ENCODE measurements at places on chromosomes 2 and 18. TPM values are rescaled to one million over a fixed set of nuclear protein-coding genes. Genes with fewer than 3 reads are reported as not detected.

DNA sequence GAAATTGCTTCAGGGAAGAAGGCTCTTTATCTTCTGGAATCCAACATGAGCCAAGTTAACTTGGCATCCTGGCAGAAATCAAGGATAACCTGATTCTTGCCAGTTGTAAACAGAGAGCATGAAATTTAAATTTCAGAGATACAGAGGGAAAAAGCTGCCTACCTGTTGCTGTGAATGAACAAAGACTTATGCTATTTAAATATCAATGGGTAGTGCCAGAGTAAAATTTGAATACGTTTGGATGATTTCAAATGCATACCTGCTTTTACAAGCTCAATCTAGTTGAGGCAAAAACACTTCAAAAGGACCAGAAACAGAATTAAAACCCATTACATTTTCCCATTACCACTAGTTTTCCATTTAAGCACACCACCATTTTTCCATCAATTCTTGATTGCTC is 60.9 kb downstream of the CHST9 start:
- no peak for DNase-seq

- DNase-seq = no peak
Measured at GRCh38 chr2:96239745-96240264, 26.0 kb downstream of the TMEM127 start.

Gene IL1A
- 0.99 TPM for total RNA-seq

- DNase-seq = peak; percentile 48
Measured at GRCh38 chr2:99420751-99421299, 69.0 kb downstream of the REV1 start.

Gene UCN
- total RNA-seq = not detected

Gene CYP1B1
- total RNA-seq = not detected

- no peak for DNase-seq
Measured at GRCh38 chr2:85160966-85161960, 28.1 kb downstream of the TCF7L1 start.

DNA sequence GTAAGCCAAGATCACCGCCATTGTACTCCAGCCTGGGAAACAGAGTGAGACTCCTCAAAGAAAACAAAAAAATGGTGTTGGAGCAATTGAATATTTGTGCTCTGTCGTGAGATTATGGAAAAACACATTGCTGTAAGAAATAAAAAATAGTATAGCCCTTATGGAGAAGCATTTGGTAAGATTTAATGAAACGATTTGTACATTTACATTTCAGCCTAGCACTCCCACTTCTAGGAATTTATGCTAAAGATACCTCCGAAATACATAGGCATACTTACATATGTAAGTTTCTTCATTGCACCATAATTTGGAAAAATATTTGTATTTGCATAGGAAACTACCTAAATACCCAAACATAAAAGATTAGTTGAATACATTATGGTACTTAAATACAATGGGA is 8.7 kb upstream of the DTNB start:
- DNase-seq = no peak

GRCh38 chr18:6249170-6249569 is 165.5 kb downstream of the L3MBTL4 start:
- DNase-seq = no peak

Gene GKN2
- total RNA-seq = not detected

DNA sequence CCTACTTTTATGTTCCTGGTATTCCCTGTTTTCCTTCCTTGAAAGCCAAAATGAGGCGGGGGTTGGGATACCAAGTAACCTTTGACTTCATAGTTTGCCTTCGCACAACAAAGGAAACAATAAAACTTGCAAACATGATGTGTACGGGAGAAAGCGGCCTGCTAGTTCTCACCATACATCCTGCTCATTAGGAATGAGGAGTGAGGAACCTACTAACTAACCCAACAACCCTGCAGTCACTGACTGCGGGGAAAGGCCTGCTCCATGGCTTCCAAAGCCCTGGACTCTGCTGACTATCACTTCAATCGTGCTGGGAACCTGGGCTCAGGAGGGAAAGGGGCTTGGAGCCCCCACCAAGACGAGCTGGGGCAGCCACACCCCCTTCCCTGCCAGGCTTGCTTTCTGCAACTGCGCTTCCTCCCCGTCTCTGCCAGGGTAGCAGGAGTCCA is 24.2 kb downstream of the RPL31 start:
- peak; percentile 56 for DNase-seq

Gene INPP4A
- 25.7 TPM for total RNA-seq

GRCh38 chr2:120508567-120509041 is 162.7 kb downstream of the INHBB start:
- DNase-seq = peak; percentile 97

Gene SIX3
- not detected for total RNA-seq

GRCh38 chr18:10133516-10133915 is 219.7 kb downstream of the VAPA start:
- DNase-seq = no peak

Gene OTX1
- not detected for total RNA-seq

Gene ANKRD53
- 2.2 TPM for total RNA-seq

Gene MC5R
- not detected for total RNA-seq

DNA sequence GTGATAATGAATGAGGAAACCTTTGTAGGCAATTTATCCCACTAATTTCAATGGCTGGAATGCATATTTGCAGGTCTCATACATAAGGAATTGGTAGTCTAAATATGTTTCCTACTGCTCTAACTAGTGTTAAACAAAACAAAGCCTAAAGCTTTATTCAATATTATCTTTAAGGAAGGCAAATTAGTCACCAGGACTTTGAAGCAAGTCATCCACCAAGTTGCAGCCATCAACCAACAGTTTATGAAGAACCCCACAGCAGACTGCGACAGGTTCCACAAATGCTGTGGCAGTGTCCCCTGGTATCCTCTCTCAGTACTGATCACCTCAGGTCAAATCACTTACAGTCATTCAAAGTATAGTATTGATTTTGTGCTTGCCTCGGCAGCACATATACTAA is 181.5 kb upstream of the ZFP36L2 start:
- no peak for DNase-seq

Gene AQP12B
- not detected for total RNA-seq

- no peak for DNase-seq
Measured at GRCh38 chr2:129248198-129248597, 731.3 kb upstream of the RAB6C start.

- no peak for DNase-seq
Measured at GRCh38 chr2:192087398-192087958, 107.3 kb downstream of the TMEFF2 start.

Gene FAM110C
- total RNA-seq = not detected

DNA sequence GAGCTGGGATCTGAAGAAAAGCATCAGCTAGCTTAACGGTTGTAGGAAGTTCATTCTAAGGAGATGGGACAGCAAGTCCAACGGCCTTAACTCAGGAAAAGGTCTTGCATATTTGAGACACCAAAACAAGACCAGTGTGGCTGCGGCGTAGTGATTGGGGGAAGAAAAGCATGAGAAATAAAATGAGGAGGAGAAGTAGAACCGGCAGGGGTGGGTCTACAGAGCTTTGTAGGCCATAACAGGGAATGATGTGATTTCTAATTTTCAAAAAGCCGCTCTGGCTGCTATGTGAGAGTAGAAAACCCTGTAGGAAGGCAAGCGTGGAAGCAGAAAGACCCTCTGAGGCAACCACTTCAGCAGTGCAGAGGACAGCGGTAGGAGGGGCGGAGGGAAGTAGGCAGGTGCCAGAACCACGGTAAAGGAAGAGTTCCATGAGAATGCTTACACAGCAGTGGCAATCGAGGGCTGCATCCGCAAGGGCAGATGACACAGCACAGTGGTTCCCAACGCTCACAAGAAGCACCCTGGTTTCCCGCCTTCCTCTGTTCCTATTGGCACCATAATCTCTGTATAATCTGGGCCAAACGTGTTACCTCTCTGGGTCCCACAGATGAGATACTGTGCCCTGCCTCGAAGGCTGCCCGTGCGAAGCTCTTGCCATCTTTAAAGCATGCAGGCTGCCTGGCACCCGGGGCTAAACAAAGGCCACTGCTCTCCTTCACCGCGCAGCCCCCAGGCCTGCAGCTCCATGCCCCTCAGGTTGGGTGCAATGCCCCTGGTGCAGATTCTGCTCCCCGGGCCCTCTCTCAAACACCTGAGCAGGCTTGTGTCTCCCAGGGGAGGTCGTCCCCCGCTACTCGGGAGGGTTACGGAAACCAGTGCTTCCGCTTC is 795 bp downstream of the ANKRD39 start:
- DNase-seq = peak; percentile 25

Gene CXCR2
- not detected for total RNA-seq

GRCh38 chr2:95166065-95166763 is 605 bp downstream of the ZNF2 start:
- no peak for DNase-seq

Data from endothelial cell of umbilical vein (primary cell).